Fibroblast of the aortic adventitia (primary cell): ENCODE measurements at places on chromosomes 1 and 21. TPM values are rescaled to one million over a fixed set of nuclear protein-coding genes. Genes with fewer than 3 reads are reported as not detected.

The CLCA4 gene
- not detected in 2 replicates for total RNA-seq

The AADACL4 gene
- not detected in 2 replicates for total RNA-seq

The RHD gene
- not detected in 2 replicates for total RNA-seq

The SELENBP1 gene
- 26.8 and 70.5 TPM in 2 replicates for total RNA-seq

The FYB2 gene
- total RNA-seq: not detected in 2 replicates
